SK-N-SH (cell line): ENCODE measurements at places on chromosomes 12 and 14.

DNA sequence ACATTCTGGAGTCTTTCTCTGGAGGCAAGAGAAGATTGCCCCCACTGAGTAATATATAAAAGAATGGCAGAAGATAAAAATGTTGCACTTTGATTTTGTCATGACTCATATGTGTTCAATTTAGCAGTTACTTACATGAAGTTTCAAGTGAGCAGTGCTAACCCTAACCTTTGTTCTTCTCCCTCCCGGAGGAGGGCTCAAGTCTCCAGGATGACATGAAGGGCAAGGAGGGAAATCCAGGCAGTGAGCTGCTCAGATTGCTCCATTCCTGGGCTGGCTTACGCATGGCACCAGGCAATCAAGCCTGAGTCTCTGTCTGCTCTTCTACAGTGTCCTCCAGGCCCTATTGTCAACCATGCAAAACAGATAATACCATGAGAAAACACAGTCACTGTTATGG, 322.3 kb downstream of the DUSP6 start:
- no peak for DNase-seq

DNA sequence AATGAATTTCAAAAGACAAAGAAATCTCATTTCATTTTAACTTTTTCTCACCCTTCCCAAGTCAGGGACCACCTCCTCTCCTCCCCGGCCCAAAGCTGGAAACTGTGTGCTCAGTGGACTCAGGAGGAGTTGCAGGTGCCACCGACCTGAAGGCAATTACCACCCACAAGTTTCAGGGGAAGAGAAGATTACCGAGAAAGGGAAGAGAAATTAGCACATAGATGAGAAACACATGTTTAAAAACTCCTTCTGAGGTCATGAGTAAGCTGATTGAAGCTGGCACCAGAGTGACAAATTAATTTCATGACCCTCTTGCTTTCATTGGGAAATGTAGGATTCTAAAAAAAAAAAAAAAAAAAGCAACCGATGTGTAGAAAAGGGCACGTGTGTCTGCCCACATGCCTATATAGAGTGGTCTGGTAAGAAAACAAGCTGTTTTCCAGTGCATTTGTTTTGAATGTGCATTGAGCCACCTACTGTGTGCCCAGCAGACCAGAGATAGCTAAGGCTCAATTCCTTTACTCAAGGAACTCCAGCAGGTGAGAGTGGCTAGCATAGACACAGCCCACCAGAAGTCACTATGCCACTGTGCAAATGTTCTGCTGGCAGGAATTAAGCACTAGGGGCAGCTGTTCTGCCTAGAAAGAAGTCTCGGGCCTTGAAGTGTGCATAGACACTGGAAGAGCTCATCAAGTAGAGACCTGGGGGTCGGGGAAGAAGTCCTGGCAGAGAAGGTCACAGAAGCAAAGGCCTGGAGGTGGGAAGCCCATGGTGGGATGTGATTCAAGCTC, 30.5 kb downstream of the DPF3 start:
- no peak for DNase-seq

DNA sequence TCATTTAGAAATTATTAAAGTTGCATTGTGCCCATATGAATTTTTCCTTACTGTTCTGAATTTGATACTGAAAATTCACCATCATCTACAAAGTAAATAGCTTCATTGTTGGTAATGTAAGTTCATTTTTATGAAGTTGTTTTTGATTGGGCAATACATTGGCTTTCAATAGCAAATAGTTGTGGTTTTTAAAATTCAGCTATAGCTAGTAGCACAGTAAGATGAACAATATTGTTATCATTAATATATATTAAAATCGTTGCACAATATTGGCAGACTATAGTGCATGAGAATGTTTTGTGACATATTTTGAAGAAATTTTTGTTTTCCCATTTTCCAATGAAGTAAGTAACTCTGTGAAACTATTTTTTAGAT, 575.0 kb downstream of the PRKD1 start:
- no peak for DNase-seq

DNA sequence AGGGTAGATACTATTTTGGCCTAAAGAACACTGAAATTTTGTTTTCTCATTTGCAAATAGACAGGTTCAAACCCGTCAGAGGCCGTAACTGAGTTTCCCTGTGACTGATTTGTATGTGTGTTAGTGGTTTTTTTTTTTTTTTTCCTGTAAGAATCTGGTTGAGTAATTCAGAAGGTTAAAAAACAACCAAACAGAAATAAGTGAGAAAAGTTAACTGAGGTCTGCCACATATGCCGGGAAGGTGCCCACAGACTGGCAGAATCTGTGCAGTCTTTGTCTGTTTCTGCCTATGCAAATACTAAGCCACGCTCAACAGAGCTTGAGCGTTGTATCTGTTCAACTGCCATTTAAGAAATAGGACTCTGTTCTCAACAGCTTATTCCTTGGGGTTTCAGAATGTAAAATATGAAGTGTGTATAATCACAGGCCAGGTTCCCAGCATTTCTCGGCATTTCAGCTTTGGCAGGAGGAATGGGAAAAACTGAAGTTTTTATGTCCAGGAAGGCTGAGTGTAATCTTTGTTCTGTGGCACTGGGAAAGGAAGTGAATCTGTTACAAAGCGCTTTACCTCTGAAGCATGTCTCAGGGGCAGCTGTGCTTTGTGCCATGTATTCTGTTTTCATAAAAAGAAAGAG, 181.9 kb downstream of the PRKCH start:
- DNase-seq = no peak

- peak; percentile 54 for DNase-seq
Observed at GRCh38 chr12:54195737-54196347, 7.1 kb upstream of the SMUG1 start.

DNA sequence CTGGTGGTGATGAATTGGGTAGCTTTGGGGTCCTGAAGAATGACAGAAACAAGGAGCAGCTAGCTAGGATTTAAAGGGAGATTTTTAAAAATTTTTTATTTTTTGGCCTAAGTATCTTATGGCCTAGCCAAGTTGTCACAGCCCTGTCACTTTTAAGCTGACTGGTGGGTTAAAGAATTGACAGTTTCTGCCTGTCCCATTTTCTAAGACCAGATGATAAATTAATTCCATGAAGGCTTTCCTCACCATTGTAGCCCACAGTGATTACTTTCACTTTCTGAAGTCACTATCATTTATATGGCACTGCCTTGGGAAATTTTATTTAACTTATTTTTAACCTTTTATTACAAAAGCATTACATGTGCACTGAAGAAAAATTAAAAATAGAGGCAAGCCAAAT, 43.2 kb downstream of the BICDL1 start:
- DNase-seq = no peak

DNA sequence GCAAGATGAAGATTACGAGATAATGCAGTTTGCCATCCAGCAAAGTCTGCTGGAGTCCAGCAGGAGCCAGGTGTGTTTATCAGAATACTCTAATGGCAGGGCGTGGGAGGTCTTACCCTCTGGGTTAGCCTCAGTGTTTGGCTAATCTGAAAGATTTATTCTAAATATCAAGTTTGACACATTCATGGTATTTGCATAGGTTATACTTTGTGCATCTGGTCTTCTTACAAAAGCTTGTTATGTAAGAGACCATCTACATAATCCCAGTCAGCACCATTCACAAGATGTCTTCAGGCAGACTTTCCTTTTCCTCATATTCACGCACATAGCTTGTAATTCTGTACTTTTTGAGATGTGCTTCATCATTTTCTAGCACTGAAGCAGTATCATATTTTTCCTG, 14.4 kb downstream of the C12orf76 start:
- no peak for DNase-seq

GRCh38 chr12:93137656-93138612, 208.8 kb upstream of the EEA1 start:
- DNase-seq = no peak

DNA sequence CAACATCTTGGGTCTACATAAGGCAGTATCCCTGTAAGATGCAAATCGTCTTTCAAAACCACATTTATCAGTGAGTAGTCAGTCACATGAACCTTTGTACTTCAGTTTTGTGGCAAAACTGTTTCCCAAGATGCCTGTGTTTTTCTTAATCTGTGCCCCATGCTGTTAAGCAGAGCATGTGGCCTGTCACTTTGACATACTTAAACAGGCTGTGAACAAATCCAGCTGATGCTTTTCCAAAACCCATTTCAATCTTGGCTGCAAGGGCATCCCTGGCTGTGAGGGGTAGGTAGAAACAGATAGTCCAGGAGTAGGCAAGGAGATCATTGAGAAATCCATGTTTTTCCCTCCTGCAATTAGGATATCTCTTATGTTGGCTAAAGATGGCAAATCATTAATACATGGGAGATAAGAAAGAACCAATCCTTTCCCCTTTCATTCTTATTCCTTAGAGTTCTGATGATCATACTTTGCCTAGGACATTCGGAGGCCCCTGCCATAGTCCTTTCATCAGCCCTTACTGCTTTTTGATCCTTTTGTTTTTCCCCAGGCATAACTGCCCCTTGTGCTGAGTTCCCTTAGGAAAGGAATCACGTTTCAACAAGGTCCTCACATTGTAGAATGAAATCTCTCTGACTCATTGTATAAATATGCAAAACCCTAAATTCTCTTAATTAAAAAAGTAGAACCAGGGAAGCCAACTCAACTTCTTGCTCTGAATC, 121.1 kb upstream of the EEA1 start:
- DNase-seq = no peak

GRCh38 chr12:116361414-116362223, 84.1 kb upstream of the MED13L start:
- DNase-seq = no peak

DNA sequence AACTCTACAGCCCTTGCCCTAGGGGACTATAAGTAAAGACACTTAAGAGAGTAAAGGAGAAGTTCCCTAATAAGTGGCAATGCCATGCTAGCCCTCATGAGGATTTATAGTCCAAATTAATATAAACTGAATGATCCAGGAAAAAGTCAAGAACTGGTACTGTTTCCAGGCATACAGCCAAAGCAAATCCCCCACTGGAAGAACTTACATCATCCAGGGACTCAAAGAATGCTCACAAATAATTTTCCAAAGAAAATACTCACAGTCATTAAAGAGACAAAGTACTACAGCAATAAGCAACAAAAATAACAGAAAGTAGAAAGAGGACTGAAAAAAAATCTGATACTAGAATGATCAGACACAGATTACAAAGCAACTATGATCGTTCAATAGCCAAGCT, 79.7 kb upstream of the RAP1B start:
- no peak for DNase-seq

DNA sequence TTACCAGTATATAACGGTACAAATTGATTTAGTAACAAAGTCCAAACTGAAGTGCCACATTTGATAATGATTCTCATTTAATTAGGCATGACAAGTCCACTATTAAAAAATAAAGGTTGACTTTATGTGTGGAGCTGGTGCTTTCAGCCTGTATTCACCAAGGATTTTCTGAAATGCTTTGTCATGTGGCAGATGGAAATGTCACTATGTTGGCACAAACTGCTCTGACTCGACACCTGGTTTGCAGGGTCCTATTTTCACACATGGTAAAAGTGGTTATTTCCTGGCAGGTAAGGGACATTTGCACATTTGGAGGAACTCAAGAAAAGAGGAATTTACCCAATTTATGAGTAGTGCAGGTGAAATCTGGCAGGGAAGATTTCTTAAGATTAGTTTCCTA, 572.6 kb upstream of the MDGA2 start:
- DNase-seq = no peak

DNA sequence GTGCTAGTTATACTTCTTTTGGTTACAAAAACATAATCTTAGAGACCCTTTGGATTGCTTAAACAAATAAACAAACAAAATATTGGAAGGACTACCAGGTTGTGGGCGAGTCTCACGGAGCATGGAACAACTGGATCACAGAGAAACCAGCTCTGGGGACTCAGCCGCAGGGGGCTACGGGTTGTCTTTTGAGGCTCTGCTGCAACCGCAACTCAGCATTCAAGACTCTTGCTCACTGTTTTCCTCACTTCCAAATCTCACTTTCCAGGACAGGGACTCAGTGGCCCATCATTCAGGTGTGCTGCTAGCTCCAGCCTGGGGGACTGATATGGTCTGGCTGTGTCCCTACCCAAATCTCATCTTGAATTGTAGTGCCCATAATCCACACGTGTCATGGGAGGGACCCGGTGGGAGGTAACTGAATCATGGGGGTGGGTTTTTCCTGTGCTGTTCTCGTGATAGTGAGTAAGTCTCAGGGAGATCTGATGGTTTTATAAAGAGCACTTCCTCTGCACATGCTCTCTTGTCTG, 14.0 kb upstream of the SERPINA4 start:
- DNase-seq = no peak

DNA sequence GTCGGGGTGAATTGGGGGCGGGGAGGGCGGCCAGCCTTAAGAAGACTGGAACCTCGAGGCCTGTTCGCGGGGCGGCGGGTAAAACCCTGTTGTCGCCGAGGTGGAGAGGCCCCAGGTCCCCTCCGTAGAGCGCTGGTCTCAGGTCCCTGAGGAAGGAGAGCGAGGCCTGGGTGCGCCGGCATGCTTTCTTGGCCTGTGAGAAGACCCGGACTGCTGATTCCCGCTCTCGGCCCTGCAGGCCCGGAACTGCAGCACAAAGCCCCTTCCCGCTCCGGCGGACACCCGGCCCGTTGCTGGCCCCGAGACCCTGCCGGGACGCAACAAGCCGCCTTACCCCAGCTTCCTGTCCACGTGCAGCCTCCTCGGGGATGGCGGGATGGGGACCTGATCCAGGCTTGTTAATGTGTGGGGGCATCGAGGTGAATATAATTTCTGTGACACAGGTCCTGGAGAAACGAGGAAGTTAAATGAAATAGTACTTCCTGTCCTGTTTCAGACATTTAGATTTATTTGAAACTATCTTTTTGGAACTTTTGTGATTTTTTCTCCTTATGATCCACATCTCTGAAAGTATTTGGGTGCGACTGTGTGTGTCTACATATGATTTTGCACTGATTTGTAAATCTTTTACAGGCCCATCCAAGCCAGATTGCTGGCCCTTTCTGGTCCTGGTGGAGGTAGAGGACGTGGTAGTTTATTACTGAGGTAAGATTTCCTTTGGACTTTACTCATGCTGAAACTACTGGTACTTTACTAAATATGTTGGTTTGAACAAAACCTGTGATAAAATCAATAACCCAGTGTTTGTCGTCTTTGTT, 600 bp downstream of the PNN start:
- DNase-seq = peak; percentile 40

- no peak for DNase-seq
Observed at GRCh38 chr14:64707661-64708060, 3.4 kb downstream of the PLEKHG3 start.

DNA sequence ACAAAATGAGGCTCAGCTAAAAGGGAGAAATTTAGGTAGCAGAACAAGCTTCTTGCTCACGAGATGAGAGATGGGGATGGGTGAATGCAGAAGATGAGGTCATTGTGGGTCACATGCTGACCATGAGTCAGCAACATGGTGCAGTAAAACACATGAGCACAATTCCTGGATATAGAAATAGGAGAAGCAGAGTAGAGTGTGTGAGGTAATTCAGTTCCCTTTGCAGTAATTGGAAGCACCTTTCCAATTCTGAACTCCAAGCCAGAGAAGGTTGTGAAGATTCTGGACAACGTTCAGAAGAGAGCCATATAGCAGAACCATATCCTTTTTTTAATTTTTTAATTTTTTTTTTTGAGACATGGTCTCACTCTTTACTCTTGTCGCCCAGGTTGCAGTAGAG, 62.0 kb upstream of the LMNTD1 start:
- no peak for DNase-seq

GRCh38 chr14:69999261-69999674, 120.1 kb downstream of the SMOC1 start:
- DNase-seq = no peak
